ENCODE measurements at places on chromosomes 2 and 18. TPM values are rescaled to one million over a fixed set of nuclear protein-coding genes. Genes with fewer than 3 reads are reported as not detected.

SATB2 gene
- total RNA-seq = 4.0 TPM

MRPL19 gene
- total RNA-seq = 51.7 TPM

WBP1 gene
- total RNA-seq = 113 TPM

VWA3B gene
- not detected for total RNA-seq

TXNDC9 gene
- total RNA-seq = 22.9 TPM

PLB1 gene
- total RNA-seq = 1.1 TPM

XDH gene
- 3.9 TPM for total RNA-seq

CGREF1 gene
- 1.5 TPM for total RNA-seq
